Fibroblast of skin of scalp (primary cell): ENCODE measurements at places on chromosomes 12 and 14.

DNA sequence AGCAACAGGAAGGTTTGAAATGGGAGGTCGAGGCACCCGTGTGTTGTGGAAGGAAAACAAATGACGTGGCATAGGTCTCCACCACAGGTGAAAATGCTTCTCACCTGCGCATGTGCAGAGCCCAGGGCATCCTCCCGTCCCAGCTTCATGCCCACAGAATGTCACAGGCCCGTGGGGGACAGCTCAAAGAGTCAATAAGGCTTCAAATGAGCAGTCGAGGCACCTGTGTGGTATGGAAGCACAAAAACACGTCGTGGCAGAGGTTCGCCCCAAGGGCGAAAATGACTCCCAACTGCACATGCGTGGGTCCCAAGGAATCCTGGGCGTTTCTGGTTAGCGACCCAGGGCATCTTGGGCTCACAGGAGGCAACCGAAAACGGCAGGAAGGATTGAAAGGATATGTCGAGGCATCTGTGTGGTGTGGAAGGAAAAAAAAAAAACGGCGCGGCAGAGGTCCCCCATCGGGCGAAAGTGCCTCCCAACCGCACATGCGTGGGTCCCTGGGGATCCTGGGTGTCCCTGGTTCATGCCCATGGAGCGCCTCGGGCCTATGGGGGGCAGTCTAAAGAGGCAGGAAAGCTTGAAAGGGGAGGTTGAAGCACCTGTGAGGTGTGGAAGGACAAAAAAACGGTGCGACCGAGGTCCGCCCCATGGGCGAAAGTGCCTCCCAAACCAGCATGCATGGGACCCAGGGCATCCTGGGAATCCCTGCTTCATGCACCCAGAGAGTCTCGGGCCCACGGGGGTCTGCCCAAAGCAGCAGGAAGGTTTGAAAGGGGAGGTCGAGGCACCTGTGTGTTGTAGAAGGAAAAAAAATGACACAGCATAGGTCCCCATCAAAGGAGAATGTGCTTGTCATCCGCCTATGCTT, 578.5 kb downstream of the ALG10 start:
- DNase-seq = no peak

DNA sequence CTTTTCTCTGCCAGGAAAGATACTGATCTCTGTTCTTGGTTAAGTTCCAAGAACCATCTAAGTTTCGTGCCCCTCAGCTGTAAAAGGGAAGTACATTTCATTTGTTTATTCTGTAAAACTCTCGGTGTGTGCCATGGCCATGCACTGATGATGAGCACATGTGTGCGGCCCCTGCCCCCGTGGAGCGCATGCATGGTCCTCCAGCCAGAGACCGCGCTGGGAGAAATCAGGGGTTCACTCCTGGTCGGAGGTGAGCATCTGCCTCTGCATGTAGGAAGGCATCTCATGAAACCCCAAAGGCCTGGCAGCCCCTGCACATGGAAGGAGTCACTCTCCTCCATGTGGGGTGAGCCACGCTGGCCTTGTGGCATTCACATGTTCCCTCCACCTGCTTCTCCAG, 102.5 kb upstream of the RTL1 start:
- no peak for DNase-seq

DNA sequence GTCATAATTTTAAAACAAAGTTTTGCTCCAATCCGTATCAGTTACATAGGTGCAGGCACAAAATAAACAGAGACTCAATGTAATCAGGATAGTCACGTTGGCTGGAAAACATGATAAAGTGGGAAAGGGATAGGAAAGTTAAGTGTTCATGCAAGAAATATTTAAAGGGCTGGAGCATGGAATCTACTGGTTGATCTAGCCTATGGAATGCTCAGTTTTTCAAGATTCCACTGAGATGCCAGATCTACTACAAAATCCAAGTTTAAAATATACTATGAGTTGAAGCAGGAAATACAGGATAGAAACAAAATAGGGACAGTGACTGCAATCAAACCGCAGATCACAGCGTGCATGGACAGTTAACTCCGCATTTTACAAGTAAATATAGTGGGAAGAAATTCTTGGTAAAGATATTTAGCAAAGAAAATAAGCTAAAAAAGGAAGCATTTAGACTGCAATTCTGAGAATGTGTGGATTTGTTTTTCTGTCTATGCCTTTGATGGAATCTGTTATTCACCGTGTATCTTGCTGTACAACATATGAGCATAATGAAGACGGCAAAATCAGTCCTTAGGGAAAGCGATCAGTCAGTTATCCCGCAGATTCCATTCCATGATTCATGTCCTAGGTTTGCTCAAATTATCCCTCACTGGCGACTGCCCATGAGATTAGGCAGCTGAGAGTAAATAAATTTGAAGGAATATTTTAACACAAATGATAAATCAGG, 1044.3 kb downstream of the FLRT2 start:
- peak; percentile 89 for DNase-seq

DNA sequence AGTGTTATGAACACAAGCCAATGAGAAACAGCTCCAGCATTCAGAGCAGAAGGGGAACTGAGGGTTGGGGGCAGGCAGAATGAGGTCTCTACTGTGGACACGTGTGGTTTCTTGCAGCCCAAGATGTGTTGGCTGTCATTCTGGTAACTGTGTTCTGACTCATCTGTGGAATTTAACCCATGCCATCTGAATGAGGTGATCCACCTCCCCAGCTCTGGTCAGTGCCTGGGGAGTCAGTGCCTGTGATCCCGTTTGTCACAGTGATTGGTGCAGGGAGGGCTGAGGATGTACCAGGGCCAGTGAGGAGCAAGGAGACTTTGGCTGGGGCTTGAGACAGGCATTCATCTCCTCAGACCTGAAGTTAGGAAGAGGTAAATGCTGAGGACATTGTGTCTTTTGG, 216.8 kb downstream of the MSRB3 start:
- peak; percentile 84 for DNase-seq

- DNase-seq = no peak
These were observed 4.3 kb downstream of the TGM1 start for GRCh38 chr14:24258548-24259265.

DNA sequence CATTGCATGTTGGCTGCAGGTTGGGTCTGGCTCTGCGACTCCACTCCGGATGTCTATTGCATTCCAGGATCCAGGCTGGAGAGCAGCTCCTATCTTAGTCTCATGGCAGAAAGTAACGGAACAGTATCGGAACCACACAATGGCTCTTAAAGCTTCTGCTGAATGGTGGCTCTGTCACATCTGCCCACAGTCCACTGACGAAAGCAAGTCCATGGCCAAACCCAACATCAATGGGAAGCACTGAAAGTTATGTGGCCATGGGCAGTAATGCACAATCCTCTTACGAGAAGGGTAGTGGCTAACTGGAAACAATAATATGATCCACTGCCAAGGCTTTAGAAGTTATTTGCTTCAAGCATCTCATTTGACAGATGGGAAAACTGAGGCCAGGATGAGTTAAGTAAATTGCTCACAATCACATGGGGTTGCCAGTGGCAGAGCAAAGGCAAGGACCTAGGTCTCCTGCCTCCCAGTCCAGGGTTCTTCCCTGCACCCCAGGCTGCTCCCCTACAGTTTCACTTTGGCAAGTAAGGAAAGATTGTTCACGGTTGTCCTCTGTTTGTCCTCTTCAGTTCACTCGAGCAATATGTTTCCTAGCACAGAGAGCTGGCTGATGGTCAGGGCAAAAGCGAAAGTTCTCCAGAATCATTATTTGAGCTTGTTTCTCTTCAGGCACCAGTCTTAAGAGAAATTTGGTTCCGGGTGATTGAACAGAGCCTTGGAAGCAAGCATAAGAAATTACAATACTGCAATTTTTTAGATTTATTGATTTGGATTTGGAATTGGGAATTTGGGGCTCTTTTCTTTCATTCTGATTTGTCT, 54.2 kb downstream of the CKAP4 start:
- DNase-seq = no peak

DNA sequence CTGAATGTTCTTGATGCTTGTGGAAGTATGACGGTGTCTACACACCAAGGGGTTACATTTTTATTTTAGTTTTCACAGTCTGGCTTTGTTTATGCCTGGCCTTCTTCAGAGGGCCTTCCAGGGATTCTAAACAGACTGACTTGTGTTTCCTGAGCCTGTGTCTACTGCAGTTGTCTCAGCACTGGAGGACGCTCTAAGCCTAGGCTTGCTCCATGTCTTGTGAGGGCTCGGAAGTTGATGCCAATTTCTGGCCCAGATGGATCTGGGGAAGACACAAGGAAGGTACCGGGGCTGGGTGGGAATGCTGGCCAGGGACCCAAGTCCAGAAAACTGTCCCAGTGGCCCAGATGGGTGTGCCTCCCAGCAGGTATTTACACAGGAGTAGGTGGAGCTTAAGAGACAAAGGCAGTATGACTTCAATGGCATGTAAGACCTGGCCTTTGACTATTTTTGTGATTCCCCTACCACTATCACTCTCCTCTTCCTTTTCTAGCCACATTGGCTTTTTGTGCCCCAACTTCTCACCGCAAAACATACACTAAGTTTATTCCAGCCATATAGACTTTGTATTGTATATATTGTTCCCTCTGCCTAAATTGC, 56.9 kb downstream of the GPR137C start:
- no peak for DNase-seq
